ENCODE measurements at places on chromosomes 5 and 9.

DNA sequence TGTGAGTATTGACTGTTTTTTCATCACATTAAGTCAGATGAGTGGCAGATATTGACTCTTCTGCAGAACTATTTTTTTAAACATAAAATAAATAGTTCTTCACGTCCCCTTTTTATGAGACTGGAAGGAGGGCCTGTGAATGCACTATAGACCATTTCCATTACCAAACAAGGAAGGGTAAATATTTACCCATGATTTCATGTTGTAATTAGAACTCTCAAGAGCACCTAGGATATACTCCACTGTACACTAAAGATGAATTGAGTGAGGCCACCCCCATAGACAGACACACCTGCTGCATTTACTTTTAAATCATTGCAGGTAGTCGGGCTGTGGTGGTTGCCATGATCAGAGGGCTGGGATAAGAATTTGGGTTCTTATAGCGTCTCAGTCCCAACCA is 22.6 kb downstream of the SLC36A1 start:
- no peak for DNase-seq

GRCh38 chr5:100791391-100791790 is 111.7 kb downstream of the ST8SIA4 start:
- DNase-seq: no peak

- DNase-seq: no peak
These were observed 30.1 kb upstream of the GABRG2 start for GRCh38 chr5:162037431-162037830.

- DNase-seq: no peak
These were observed 78.9 kb downstream of the APBA1 start for GRCh38 chr9:69593301-69593700.

DNA sequence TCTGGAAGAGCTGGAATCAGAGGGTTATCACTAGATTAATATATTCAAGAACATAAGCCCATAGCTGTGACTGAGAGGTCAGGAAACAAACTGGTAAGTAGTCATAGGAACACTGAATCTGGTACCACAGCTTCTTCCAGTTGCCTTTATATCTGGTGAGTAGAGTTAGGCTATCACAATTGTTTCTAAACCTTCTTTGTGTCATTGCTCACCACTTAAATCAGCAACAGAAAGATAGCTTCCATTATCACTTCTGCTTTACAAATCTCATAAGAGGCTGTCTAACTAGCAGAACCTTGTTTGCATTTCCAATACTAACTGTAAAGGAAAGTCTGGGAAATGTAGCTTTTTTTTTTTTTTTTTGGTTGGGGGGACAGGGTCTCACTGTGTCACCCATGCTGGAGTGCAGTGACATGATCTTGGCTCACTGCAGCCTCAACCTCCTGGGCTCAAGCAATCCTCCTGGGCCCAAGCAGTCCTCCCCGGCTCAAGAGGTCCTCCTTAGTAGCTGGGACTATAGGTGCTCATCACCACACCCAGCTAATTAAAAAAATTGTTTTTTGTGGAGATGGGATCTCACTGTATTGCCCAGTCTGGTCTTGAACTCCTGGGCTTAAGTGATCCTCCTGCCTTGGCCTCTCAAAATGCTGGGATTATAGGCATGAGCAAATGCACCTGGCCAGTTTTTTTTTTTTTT is 22.0 kb downstream of the CDC42SE2 start:
- DNase-seq: no peak

GRCh38 chr5:132680780-132681475 is 7.1 kb downstream of the IL4 start:
- DNase-seq: no peak

DNA sequence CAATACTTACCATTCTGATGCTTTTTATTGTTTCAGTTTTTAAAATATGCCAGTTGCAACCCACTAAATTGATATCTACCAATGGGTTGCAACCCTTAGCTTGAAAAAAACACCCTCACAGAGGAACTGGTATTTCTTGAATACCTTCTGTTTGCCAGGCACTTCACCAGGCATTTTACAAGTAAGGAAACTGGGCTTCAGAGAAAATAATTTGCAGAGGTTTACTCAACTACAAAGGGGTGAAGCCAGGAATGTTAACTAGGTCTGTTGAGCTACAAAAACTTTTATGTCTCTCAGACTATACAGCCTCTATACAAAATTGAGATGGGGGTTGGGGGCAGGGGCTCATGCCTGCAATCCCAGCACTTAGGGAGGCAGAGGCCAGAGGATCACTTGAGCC is 65.0 kb downstream of the STX17 start:
- DNase-seq: no peak

- no peak for DNase-seq
These were observed 2.6 kb downstream of the CARD9 start for GRCh38 chr9:136370687-136371532.

Measured in left cardiac atrium (tissue), 4 donors.